ENCODE measurements at places on chromosomes 7 and 10.

GRCh38 chr10:55398497-55398882 lies 597.5 kb upstream of the PCDH15 start:
- DNase-seq, result no peak

DNA sequence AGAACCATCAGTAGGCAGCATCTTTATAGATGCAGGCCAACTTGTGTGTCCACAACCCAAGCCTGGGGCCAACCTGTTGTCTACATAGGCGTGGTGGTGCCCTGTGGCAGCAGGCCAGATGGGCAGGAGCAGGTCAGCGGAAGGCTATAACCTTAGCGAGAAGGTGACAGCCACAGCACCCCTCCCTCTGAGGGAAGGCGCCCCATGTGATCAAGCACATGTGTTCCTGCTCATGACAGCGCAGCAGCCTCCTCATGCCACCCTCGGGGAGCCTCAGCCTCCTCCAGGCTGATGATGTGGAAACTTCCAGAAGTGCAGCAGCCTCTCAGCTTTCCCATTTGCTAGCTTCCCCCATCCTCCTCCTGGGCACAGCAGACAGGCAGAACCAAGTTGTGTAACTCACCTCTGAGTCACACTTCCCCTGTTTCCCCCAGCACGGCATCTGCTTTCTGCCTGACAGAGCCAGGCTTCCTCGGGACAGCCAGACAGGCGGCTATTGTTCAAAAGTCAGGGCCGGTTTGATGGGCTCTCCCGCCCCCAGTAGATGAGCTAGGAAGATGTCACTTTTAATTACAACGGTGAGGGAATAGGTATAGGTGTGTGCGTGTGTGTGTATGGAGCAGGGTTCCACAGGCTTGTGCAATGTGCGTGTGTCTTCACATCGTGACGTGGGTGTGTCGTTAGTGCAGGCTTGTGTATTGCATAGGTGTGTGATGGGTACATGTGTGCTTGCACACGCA lies 312.0 kb upstream of the ZMIZ1 start:
- DNase-seq, result no peak

DNA sequence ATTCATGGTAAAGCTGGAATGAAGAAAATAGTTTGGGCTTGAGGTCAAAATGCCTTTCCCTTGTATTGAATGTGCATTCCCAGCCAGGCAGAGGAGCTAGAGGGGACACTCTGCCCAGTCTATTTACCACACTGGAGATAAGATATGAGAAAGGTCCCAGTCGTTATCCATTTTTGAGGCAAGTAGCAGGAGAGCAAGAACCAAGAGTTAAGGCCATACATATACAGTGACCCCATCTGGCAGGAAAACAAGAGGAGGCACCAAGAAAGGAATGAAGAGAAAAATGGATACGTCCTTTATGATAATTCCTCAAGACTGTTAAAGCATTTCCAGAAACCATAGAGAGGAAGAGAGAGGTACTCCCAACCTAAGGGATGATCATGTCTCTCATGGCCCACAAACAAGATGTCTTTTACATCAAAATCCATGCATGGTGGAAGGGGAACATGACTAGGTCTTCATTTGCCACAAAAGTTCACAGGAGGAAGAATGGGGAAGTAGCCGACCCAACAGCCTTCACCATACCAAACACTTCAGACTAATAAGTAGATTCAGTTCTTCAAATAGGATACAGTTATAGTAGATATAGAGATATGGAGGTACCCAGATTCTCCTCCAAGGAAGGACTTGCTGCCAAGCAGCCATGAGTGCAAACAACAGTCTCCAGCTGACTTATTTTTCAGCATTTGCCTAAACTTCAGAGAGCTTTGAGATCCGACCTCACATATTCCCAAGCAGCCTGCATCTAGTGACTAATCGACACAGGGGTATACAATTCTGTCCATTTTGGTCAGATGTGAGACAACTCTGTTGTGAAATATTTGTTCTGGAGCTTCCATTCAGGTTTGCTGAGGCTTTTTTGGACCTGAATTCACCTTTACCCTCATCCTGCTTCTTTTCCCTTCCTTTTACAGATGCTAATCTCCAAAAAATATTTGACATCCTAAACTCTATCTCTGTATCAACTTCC lies 61.1 kb upstream of the CCDC71L start:
- DNase-seq, result no peak

GRCh38 chr7:25830215-25830614 lies 321.8 kb upstream of the NFE2L3 start:
- DNase-seq, result no peak

- DNase-seq, result no peak
These were observed 8.3 kb downstream of the RABGEF1 start for GRCh38 chr7:66748791-66749190.

DNA sequence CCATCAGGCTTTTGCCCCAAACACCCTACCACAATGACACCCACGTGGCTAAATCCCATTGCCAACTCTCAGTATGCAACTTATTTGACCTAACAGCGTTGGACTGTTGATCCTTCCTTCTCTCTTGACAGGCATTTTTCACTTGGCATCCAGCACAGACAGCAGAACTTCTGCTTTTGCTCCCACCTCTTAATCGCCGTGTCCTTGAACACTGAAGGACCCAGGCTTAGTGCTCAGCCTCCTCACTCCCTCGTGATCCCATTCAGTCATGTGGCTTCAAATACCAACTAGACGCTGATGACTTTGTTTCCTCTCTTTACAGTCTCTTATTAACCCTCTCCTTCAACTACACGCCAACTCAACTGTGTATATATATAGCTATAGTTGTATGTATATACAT lies 25.0 kb downstream of the ZFAND2A start:
- DNase-seq, result no peak

DNA sequence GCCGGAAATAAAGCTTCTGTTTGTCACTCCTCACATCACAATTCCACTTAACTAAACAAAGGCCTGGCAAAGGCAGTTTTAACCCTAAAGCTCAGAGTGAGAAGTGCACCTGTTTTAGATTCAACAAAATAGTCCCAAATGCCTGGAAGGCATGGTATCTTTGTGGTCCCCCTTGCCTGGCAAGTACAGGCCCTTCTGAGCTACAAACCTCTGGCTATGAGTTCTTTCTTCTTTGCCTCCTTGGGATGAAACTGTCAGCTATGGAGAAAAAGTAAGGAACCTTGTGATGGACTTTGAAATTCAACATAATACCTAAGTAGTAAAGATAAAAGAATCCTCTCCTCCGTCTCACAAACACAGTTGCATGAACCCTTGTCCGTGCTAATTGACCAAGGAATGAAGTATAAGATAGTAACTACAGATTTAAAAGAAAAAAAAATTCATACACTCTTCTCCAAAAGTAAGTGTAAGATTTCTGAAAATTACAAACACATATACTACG lies 244.5 kb upstream of the ETV1 start:
- DNase-seq, result no peak

Measured in left forelimb (tissue), 1 donor.